ENCODE measurements at places on chromosomes 7 and 10.
A peak's percentile ranks its signal among the peaks of the same experiment; 100 is the strongest.

- no peak for DNase-seq
These were observed 16.8 kb upstream of the HBP1 start for GRCh38 chr7:107152011-107152410.

DNA sequence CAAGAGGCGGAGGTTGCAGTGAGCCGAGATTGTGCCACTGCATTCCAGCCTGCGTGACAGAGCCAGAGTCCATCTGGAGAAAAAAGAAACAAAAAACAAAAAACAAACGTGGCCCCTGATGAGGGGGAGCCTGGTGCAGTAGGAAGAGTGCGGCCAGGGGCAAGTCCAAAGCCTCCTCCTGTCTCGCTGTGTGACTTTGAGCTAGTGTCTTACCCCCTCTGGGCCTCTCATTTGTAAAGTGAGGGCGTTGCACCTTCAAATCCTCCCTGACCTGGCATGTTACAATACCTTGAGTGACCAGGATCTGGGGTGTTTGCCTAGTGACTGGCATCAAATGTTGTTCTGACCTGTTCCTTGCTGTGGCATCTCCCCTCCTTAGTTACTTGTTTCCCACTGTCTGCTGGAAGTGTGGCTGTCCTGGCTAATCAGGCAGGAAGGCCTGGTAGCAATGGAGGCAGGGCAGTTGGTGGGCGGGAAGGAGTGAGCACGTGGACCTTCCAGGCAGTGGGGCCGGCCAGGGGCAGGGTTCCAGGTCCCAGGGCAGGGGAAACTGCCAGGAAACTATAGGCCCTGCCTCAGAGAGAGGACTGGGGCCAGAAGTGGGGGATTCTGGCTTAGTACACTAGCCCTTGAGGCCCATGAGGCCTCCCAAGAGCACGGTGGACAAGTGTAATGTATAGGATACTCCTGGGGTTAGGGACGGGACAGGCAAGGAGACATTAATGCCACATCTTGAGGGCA lies 24.5 kb upstream of the GOLGA7B start:
- no peak for DNase-seq

- DNase-seq, result no peak
These were observed 706.9 kb downstream of the LRMDA start for GRCh38 chr10:76138286-76138685.

DNA sequence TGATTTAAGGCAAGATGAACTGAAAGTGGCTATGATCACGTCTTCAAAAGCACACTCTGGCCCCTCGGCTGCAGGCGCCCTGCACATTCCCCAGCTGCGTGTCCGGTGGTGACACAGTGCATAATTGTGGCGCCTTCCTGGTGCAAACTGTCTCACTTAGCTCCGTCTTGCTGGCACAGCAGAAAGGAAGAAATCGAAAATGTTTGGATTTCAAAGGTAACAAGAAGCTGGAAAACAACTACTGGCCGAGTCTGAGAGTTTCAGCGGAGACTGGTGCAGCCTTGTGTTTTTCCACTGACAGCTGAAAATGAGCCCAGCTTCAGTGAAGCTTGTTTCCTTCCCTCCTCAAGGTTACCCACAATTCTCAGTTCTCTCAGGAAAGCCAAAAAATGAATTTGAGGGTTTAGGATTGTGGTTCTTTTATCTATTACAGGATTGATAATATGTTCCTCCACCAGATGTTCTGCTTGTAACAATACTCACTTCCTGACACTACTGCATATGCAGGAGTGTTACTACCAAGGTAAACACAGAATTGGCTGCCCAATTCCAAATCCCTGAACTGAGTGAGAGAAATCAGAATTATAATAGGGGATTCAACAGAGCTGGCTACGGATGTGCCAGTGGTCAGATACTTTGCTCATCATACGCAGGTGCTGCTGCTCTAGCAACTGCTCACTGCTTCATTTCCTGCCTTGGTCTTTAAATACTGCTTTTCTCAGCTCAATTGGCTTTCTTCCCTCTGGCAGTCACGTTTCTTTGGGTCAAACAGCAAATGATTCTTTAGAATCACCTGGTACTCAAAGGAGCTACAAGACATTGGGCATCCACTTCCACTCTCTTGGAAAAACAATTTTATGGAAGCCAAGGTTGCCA lies 63.7 kb downstream of the TRUB1 start:
- no peak for DNase-seq

GRCh38 chr10:11009471-11010308 lies 8.0 kb upstream of the CELF2 start:
- DNase-seq, result no peak

DNA sequence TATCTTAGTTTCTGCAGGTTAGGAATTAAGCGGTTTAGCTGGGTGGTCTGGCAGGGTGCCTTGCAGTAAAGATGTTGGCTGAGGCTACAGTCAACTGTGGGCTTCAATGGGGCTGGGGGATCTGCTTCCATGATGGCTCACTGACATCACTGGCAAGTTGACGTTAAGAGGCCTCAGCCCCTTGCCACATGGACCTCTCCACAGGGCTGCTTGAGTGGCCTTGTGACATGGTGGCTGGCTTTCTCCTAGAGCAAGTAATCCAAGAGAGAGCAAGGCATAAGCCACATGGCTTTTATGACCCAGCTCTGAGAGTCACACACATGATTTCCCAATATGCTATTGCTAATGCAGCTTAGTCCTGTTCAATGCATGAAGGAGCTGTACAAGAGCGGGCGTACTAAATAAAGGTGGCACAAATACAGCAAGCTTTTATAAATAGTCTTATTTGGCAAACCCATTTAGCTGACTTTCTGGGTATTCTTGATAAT lies 109.1 kb downstream of the SEPTIN7 start:
- DNase-seq, result peak; percentile 5

DNA sequence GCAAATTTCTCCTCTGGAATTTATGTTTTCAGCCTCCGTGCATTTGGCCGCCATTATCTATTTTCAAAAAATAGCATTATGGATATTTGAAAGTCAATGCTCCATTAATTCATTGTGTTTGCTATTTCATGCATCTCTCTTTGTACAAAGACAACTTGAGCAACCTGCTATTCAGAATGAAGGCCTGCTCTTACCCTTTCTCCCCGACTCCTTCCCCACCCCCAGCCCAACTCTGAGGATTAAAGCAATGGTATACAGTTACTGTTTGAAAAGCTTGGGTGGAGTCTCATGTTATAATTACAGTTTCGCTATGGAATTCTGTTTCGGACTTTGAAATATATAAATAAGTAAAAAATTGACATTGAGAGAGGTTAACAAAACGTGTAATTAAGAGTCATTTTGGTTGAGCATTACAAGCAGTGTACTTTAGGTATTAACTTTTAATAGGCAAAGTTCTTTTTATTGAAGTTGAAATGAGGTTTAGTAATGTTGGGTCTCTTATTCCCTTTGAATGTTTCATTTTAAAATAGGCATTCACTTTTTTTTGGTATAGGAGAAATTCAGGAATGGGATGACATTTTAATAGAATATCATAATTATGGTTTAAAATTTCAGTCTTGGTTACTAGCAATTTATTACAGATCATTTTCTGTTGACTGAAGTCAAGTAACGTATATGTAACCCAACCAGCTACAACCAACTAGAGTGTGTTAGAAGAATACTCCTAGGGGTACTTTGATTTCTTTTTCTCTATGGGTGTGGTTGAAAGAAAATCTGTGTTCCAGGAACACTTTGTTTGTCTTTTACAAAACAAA lies 93.1 kb downstream of the ARID5B start:
- DNase-seq, result no peak

- DNase-seq, result no peak
These were observed 168.3 kb upstream of the AUTS2 start for GRCh38 chr7:69429911-69430383.

DNA sequence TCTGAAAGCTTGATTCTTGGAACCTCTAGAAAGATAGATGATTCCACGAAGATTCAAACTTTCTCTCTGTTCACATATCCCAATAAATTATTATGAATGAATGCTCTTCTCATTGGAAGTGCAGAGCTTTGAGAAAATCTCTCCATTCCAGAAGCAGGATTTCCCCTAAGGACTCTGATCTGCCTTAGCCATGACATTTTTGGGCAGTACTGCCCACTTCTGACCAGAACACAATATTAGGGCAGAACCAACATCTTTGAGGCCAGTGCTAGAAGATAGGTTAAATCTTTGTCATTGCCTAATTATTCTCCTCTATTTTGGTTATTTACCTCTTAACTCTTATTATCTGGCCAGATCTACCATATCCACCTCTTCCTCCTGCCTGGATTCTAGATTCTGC lies 49.9 kb downstream of the ARMC3 start:
- no peak for DNase-seq

DNA sequence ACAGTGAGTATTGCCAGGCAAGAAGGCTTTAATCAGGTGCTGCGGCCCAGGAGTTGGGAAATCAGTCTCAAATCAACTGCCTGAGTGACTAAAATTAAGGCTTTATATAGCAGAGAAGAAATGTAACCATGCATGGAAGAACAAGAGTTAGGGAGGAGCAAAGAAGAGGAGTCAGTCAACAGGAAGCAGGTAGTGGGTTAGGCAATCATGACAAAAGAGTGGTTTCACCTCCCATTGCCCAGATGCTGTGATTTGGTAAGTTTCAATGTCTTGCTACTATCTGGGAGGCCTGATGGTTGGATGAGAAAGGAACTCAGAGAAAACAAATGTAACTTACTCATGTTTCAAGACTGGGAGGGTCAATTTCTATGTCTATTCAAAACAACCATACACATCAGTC lies 998.3 kb downstream of the GATA3 start:
- DNase-seq, result no peak

- peak; percentile 71 for DNase-seq
These were observed 175.4 kb upstream of the AHR start for GRCh38 chr7:17123020-17123419.

DNA sequence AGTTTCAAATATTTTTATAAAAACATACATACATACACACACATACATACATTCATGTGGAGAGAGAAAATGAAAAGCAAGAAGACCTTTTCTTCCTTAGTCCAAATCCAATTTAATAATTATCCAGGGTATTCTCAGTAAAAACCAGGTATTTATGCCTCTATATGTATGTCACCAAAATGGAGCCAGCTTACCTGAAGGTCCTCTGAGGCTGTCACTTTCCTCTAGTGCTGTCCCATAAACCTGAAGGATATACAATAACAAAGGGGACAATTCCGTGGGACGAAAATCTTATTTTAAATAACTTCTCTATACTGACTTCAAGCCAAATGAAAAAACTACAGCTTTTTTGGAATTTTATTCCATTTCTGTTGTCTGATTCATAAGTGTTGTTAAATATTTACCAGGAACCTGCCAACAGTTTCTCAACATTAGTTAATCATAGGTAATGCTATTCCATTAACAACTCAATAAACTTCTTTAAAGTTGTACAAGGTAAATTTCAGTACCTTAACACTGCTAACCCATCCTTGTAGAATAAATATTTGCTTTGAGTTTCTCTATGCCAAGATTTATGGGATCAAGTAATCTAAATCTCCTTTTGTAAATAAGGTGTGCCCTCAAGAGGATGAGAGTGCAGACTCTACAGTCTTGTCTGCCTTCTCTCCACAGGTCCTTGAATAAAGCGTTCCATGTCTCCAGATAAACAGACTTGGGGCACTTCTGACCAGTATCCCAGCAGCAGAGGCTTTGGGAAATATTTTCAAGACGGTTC lies 260.3 kb downstream of the AHR start:
- DNase-seq, result no peak

GRCh38 chr10:68043030-68043429 lies 32.1 kb downstream of the HERC4 start:
- DNase-seq, result no peak

- DNase-seq, result no peak
These were observed 4.4 kb downstream of the TBX20 start for GRCh38 chr7:35249537-35249907.

GRCh38 chr7:148698007-148698396 lies 701 bp upstream of the CUL1 start:
- no peak for DNase-seq

GRCh38 chr10:120075349-120075748 lies 182.8 kb downstream of the SEC23IP start:
- no peak for DNase-seq

- peak; percentile 81 for DNase-seq
These were observed 41.6 kb upstream of the LYZL2 start for GRCh38 chr10:30671026-30671616.

- DNase-seq, result no peak
These were observed 92.6 kb upstream of the KIF5B start for GRCh38 chr10:32148864-32149251.

DNA sequence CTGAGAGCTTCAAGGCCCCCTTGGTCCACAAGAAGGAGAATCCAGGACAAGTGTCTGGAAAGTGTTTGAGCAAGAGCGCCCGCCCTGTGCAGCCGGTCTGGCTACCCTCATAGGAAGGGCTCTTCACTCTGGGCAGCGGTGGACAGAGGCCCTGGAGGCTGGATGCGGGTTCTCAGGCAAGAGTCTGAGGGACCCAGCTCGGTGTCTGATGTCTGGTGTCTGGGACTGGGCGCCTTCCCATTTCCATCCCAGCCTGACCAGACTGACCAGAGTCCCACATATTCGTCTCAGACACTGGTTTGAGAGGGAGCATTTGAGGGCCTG lies 59.8 kb downstream of the HK1 start:
- no peak for DNase-seq

DNA sequence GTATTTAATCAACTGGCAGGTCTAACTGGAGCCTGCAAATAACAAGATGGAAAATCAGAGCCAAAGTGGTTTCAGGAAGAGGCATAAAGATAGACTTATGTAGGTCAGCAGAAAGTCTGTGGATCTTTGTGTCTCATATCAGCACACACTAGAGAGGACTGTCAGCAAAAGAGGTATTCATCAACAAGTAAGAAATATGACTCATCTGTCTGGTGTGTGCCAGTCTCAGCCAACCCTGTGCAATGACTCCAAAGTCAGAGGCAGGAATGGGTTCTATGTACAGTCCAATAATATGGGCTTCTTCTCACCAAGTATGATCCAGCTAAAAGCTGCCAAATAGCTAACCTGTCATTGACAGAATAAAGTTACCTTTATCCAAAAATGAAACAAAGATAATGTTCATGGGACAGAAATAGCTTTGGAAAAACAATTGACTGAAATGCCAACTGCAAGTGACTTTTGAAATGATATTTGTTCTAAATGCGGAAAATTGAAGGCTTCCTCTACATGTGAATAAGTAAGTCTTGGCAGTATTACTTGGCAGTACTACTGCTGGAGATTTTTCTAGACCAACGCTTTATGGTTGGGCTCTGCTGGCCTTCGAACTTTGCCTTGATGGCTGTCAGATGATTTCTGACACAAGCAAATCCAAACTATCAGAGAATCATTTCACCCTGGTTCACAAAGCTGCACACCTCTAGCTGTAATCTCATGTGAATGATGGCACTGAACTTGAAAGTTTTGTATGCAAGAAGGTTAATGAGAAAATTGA lies 272.3 kb upstream of the SEMA3C start:
- DNase-seq, result no peak
